HTR-8/SVneo (cell line): ENCODE measurements at places on chromosomes 4 and X.
A peak's percentile ranks its signal among the peaks of the same experiment; 100 is the strongest.

- no peak for DNase-seq
These were observed 22.2 kb downstream of the VSIG4 start for GRCh38 chrX:66017659-66018170.

DNA sequence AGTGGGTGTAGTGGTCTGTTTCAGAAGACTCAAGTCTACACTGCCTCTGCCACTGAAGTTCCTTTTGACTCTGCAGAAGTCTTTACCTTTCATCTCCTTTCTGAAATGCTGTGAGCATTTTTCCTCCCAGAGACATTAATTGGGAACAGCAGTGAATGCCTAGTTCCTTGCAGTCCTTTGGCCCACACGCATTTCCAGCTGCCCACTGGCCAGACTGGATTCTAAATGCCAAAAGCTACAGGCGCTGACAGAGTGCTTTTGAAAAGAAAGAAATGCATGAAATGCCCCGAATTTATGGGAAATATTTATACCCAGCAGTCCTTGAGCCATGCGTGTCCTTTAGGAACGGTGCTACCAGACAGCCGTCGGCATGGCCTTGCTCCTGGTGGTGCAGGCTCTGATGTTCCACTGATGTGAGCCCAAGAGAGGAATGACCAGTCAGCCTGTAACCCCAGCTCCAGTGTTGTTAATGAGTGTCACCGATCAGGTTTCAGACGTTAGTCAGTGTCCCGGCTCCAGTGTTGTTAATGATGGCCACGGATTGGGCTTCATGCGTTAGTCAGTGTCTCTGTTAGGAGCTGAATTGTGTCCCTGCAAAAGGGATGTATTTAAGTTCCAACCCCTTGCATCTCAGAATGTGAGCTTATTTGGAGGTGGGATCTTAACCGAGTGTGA, 132.6 kb downstream of the TBL1X start:
- DNase-seq, result no peak

DNA sequence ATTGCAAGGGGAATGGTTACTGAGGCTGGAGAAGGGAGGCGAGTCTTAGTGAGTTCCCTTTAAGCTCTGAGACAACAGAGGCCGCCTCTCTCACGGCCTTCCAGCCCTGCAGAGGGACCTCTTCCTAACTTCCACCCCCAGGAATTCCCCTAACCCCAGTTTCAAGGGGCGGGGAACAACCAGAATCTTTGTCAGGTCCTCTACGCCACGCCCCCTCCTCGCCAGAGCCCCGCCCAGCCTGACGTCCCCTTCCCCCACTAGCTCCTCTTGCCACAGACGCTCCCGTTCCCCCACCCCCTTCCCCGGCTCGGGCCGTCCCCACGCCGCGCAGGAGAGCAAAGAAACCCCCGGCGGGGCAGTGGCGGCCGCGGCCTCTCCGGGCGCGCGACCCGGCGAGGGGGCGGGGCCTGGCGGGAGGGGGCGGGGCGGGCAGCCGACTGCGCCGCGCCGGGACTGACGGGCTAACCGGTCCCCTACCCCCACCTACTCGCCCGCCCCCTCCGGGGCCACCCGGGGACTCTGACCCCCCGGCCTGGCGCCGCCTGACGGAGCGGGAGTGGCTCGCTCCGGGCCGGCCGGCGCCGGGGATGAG, 12.3 kb upstream of the TMEM156 start:
- DNase-seq, result peak; percentile 83

GRCh38 chr4:113564493-113564892, 197.0 kb downstream of the CAMK2D start:
- no peak for DNase-seq

DNA sequence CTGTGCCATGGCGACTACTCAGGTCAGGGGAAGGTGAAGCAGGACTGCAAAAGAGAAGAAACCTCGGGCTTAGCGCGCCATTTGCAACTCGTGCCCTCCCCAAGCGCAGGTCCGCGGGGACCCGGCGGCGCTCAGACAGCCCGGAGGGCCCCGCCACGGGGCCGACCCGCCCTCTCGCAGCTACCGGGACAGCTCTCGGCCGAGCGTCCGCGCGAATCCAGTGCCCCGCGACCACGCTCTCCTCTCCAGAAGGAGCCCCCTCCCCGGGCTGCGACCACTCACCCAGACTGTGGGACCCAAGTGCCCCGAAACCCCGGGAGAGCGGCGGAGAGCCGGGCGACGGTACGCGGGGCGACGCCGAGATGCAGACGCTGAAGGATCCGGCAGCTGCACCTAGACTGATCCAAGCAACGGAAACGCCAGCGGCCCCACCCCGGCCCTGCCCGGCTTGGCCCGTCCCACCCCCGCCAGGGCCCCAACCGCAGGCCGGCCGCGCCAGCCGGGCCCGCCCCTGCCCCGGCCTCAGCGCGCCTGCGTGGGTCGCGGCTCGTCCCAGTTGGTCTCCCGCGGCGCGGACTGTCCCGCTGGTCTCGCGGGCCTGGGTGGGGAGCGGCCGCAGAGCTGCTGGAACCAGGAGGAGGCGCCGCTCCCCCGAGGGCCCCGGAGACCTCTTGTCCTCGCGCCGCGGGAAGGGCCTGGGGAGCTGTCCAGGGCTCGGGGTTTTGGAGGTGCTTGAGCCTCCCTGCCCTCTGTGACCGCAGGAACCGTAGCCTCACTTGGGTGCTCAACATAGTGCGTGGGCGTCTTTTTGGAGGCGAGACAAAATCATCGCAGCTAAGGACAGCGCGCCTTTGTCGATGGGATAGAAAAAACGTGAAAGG, at the start of gene ANXA5:
ANXA5 (minus strand) TSS at position 400 of the 881 bp plus-strand sequence; CDS start at position 9, 391 bp downstream.
- DNase-seq, result peak; percentile 80

GRCh38 chr4:77538574-77539157, 67.0 kb upstream of the CXCL13 start:
- no peak for DNase-seq

DNA sequence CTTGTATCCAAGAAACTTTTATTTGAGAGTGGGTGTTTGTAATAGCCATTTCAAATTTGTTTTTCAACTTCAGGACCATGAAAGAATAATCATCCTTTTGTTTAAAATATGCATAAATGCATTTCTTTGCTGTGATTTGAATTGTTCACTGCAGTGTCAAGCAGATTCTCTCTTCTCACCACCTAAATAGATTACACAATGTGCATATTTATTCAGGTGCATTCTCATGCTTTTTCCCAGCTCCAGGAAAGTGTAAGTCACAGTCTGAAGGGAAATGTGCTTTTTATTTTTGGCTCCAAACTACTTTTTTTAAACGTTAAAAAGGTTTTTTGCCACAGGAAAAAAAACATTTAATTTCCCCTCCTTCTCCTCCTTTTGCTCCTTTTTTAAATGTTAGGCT, 17.5 kb downstream of the C4orf33 start:
- DNase-seq, result no peak

- DNase-seq, result no peak
These were observed 27.8 kb upstream of the SORBS2 start for GRCh38 chr4:185839770-185840169.

DNA sequence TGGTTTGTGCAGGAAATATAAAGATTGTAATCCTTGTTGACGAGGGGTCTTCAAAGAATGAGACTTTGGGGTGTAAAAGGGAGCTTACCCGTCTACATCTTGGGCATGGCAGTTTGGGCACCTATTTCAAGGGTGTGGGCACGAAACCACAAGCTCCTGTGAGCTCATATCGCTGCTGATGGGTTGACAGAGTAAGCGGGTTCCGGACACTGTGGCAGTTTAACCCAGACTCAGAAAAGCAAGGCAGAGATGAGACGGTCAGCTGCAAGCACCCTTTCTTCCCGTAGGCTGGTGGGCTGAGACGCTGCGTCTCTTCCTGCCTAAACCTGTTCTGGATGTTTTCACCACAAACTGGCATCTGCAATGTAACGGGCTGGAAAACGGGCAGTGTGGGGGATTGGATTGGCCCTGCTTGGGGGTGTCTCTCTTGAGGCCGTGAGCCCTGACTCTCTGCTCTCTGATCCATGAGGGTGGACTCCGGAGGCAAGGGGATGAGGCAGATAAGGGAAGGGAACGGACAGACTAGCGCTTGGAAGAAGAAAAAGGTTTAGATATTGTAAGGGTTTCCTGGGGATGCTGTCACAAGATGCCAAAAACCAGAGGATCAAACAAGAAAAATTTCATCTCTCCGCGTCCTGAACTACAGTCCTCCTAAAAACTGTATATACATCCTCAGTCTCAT, 237.5 kb downstream of the SHOX start:
- no peak for DNase-seq

GRCh38 chrX:112678831-112679230, 907 bp downstream of the LHFPL1 start:
- DNase-seq, result no peak

DNA sequence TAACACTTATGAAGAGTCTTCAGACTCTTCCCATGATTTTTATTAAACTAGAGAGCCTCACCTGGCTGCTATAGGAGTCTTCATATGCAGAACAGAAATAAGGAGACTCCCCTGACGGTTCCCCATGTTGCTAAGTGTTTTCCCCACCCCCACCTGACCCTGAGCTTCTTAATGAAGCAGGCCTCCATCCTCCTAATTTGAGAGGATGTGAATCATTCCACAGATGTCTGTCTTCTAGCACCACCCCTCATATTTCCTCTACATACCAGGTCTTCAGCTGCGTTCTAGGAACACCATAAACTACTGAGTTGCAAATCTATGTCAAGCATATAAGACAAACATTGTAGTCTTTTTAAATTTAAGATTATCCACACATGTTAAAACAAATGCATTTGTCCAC, 36.9 kb downstream of the RP2 start:
- no peak for DNase-seq

DNA sequence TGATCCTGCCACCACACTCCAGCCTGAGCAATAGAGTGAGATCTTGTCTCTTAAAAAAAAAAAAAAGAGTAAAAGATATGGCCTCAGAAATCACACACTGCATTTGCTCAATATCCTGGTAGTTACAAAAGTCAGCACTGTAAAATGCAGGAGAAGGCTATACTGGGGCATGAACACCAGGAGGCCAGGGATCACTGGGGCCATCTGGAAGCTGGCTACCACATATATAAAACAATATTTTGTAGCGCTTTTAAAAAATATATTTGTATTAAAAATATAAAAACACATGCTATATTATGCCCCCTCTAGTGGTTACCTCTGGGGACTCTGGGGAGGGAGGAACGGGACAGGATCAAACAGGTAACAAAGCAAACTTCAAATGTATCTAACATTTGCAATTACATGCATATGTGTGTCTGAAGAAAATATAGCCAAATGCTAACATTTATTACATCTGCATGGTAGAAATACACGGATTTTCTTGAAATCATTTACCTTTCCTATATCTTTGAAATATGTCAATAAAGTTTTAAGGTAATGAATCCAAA, 4.0 kb downstream of the C4orf46 start:
- peak; percentile 31 for DNase-seq

- DNase-seq, result no peak
These were observed at the start of gene TLR8 for GRCh38 chrX:12906046-12906761. Gene TLR8 (plus strand): TSS chrX:12906620. CDS start chrX:12906707, 87 bp downstream.

GRCh38 chrX:721354-721753, 90.8 kb downstream of the SHOX start:
- no peak for DNase-seq
